ENCODE measurements at places on chromosomes 12 and 14.

DNA sequence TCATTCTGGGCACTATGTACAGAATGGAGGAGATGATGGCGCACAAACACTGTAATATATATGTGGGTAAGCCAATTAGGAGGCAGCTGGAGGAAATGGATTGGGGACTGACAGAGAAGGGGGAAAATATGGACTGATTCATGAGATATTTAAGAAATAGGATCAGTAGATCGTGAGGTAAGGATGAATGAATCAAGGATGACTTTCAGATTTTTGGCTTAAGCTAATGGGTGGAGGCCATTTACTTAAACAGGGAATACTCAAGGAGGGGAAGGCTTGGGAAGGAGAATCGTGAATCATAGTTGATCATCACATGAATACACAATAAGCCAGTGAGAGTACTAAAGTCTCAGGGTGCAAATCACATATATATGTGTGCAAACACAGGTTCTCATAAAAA, 11.2 kb upstream of the GNPNAT1 start:
- DNase-seq, result no peak

GRCh38 chr12:7128681-7129286, at the start of gene RBP5:
RBP5 (minus strand) TSS chr12:7128889; CDS start chr12:7128775, 114 bp downstream.
- no peak for DNase-seq

- DNase-seq, result no peak
Measured at GRCh38 chr12:52252728-52253343, 19.8 kb downstream of the KRT7 start.

DNA sequence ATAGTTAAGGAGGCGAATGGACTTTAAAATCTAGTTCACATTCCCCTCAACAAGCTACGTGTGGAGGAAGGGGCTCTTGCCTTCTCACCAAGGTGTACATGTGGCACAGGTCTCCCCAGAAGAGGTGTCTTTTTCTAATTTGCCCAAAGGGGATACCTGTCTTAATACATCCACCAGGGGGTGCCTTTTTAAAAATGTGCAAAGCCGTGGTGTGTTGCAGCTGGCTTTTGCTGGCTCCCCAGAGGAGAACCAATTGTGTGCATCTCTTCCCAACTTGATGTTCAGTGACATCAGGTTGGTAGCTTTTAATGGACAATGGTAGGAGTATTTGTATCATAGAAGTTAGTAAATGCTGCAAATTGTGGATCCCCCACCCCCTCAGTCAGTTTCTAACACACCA, 33.8 kb downstream of the CREBL2 start:
- peak; percentile 80 for DNase-seq

DNA sequence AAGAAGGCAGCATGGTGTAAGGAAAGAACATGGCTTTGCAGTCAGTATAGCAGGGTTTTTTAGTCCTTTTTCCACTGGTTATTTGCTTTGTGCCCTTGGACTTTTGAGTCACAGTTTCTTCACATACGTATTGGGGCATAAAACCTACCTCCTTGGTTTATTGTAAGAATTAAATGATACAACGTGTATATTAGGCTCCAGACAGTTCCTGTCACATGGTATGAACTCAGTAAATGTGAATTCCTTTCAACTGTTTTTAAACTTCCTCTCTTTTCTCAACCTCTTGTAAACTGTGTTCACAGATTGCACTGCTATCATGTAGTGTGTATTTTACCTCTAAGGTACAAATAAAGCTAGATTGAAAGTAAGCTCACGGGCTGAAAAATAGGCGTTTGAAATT, 29.5 kb downstream of the MSRB3 start:
- no peak for DNase-seq

GRCh38 chr12:49984476-49985359, 12.0 kb downstream of the AQP6 start:
- DNase-seq, result no peak

DNA sequence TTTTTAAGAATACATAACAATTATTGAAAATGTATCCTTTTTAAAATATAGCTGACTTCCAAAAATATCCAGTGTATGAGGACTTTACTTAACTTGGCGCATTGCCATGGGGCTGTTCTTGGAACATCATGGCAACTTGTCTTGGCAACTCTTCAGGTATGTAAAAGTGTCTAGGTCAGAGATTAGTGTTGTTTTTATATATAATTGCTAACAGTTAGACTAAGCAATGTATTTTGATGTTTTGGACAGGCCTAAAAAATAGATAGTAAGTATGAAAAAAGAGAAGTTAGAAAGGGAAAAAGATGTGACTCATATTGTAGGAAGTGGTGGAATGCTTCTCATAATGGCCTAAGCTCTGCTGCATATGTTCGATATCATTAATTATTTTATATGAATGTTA, 70.9 kb downstream of the MON2 start:
- no peak for DNase-seq

DNA sequence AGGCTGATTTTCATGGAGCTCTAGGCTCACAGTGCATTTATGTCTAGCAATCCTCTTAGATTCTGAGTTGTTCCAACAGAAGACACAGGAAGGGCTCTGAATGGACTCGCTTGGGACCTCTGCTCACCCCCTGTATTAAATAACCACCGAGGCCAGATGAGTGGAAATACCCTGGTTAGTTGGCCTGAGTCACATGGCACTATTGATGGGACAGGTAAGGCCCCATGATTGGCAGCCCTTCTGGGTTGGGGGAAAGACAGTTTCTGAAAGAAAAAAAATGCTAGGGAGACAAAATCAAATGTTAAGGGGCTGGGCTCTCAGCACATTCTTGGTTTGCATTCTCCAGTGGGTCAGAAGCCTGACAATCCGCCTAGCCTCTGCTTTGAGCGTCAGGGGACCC, 14.8 kb downstream of the DGLUCY start:
- DNase-seq, result no peak

GRCh38 chr14:39232554-39233415, 930 bp upstream of the MIA2 start:
- peak; percentile 30 for DNase-seq

DNA sequence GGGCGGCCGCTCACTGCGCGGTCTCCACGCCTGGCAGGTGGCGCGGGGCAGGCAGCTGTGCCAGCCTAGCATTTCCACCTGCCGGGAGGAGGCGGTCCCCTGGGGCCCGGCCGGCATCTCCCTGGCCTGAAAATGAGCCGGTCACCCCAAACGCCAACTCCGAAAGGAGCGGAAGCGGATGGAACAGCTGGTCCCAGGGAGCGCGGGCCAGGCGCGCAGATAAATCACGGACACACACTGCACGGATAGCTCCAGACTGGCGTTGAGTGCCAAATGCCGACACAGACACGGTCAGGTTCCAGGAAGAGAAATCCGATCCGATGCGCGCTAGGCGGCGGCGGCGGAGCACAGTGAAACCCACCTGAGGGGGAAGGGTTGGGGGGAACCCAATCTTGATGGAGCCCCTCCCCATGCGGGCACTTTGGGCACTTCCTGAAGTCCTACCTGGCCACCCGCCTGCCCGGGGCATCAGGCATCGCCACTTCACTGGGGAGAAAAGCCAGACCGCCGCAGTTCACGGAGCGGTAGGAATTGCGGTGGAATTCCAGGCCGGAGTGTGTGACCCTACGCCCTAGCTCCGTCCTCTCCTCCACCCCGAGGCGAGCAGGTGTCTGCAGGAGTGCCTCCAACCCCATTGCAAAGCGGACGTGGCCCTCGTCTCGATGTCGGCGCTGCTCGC, 624 bp upstream of the PLEKHD1 start:
- no peak for DNase-seq

- peak; percentile 10 for DNase-seq
Measured at GRCh38 chr12:57940052-57940914, 1.1 kb upstream of the ATP23 start.

DNA sequence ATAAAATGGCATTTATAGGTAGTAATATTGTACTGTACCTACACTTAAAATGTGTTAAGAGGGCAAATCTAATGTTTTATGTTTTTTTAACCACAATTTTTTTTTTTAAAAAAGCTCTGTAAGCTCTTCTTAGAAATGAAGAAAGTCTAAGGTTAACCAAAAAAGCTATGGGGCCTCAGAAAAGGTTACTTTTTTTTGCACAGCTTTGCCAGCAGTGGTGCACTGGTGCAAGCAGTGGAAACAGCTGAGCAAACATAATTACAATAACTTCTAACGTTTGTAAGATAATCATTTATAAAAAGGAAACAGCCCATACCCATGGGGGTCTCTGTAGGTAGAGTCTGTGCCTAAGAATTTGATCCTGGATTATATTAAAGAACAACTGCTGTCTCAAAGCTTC, 85.1 kb upstream of the NID2 start:
- DNase-seq, result peak; percentile 16

GRCh38 chr14:58414845-58415244, 12.5 kb downstream of the TIMM9 start:
- DNase-seq, result no peak

Data from CD4-positive, alpha-beta T cell treated with Interleukin-10 for 1 hour (primary cell).